ENCODE measurements at places on chromosomes 16 and 17. TPM values are rescaled to one million over a fixed set of nuclear protein-coding genes. Genes with fewer than 3 reads are reported as not detected.

The BEAN1 gene
- 1.4 TPM for total RNA-seq

The SNAI3 gene
- total RNA-seq = not detected

The TBC1D3D gene
- 0.08 TPM for total RNA-seq

The PABPN1L gene
- not detected for total RNA-seq

DNA sequence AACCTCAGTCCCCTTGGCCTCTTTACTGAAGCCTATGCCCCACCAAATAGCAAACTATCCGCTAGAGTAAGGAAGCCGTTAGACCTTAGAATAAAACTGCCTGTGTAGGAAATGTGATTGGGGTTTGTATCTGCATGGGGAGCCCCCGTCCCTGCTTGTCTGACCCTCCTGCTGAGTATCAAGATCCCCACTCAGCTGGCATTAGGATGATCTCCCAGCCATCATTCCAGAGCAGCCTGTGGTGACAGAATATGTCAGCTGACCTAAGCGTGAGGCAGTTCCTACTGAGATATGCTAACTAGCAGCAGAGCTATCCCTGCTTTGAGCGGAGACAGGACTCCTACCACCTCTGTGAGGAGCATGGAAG is 645 bp upstream of the GFOD2 start:
- peak; percentile 62 for DNase-seq

GRCh38 chr17:38899421-38899820 is 26.0 kb upstream of the LASP1NB start:
- DNase-seq = no peak

DNA sequence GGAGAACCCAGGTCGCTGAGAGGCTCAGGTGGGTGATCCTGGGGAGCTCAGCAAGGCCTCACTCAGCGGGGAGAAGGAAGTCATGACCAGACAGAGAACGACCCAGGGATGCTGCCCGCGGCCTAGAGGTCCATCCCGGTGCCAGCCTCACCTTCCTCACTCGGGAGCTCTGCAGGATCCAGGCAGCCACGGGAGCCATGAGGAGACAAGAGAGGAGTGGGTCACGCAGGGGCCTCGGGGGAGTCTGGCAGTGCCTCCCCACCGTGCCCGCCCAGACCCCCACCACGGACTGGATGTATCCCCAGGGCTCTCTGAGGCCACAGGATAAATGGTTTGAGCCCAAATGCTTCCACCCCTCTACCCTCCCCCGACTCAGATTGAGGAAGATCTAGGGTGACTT is 10.7 kb downstream of the ATP2A3 start:
- DNase-seq = no peak

DNA sequence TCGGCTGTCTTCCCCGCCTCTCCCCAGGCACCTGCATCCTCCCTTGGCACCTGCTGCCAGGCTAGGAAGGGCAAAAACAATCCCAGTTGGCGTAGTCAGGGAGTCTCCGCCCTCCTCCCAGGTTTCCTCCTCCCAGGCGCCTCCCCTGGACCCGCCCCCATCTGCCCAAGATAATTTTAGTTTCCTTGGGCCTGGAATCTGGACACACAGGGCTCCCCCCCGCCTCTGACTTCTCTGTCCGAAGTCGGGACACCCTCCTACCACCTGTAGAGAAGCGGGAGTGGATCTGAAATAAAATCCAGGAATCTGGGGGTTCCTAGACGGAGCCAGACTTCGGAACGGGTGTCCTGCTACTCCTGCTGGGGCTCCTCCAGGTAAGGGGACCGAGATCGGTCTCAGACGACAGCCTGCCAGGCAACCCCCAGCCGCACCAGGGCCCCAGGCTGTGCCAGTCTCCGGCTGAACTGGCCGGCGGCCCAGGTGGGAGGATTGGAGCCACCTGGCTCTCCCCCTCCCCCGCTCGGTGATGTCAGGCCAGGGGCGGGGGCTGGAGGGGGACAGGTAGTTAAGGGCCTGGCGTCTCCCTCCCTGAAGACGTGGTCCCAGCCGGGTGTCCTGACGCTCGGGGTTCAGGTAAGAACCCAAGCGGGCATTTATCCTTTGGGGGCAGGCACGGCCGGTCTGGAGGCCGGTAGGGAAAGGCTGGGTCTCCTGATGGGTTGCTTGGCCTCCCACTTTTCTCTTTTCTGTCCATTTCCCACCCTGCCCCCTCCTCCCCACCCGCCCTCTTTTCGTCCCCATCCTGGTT is at the start of gene GRB7:
Gene GRB7 (plus strand): TSS at position 179 of the 808 bp plus-strand sequence. CDS start 4,364 bp downstream, outside the sequence.
- DNase-seq = no peak

The AANAT gene
- not detected for total RNA-seq

GRCh38 chr16:53843084-53843483 is 139.1 kb downstream of the FTO start:
- DNase-seq = no peak

DNA sequence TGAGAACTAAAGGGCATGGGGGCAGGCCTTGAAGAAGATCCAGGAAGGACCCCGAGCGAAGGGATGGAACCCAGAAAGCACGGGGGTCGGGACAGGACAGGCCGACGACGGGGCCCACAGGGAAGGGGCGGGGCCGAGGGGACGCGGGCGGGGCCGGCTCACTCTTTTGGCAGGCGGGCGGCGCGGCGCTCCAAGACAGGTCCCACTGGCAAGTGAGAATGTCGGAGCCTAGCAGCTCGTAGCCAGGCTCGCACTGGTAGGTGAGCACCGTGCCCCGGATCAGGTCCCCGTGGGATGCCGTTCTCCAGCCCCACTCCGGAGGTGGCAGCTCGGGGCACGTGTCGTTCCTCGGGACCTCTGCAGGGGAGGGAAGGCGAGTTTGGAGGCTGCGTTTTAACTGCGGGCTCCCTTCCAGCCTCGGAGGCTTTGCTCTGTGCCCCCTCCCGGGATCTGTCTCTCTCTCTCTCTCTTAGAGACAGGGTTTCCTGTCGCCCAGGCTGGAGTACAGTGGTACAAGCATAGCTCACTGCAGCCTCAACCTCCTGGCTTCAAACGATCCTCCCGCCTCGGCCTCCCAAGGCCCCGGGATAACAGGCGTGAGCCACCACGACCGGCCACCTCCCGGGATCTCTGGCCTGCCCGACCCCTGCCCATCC is 13.7 kb upstream of the CDIPT start:
- DNase-seq = no peak

The OR3A3 gene
- total RNA-seq = not detected

DNA sequence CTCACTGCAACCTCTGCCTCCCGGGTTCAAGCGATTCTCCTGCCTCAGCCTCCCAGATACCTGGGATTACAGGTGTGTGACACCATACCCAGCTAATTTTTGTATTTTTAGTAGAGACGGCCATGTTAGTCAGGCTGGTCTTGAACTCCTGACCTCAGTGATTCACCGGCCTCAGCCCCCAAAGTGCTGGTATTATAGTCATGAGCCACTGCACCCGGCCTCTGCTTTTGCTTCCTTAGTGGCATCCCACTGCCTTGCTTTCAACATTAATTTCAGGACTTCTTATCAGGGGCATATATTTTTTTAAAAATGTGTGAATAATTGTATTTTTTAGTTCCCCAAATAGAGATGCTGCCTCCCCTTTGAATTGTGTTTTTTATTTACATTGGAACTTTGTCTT is 98.8 kb downstream of the SYCE1L start:
- no peak for DNase-seq

GRCh38 chr16:51287121-51287755 is 136.2 kb upstream of the SALL1 start:
- DNase-seq = no peak

- no peak for DNase-seq
Measured at GRCh38 chr17:9004132-9004960, 17.0 kb upstream of the NTN1 start.

DNA sequence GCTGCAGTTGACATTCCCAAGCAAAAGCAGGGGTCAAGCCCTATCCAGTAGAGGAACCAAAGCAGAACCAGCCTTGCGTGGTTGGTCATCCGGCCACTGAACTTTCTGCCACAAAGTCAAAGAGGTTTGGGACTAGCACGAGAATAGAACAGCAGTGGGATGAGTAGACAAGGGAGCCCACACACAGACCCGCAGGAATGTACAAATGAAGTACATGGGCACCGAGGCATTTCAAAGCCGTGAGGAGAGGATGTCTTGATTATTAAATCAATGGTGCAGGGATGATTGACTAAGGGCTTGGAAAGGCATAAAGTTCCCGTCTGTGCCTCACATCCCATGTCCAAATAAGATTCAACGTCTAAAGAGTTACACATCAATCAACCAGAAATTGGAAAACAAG is 81.8 kb upstream of the TBC1D3K start:
- DNase-seq = no peak

The HES7 gene
- total RNA-seq = not detected

The CBX1 gene
- total RNA-seq = 43.9 TPM

DNA sequence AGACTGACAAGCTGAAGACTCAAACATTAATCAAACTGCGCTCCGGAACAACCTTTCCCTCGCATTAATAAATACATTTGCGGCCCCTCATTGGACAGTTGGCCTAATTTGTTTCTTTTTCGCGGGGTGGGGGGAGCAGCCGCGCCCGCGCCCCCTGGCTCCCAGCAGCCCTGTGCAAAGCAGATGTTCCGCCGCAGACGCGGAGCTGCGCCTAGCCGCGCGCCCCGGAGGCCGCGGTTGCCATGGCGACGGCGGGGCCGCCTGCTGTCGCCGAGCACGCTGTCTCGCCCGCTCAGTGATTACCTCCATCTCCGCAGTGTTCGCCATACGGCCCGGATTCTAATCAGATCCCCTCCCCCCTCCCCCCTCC is 25.5 kb downstream of the COPZ2 start:
- DNase-seq = no peak

- no peak for DNase-seq
Measured at GRCh38 chr17:56700919-56701420, 107.5 kb downstream of the NOG start.

- DNase-seq = no peak
Measured at GRCh38 chr17:77444628-77444983, 303.8 kb downstream of the SEC14L1 start.

DNA sequence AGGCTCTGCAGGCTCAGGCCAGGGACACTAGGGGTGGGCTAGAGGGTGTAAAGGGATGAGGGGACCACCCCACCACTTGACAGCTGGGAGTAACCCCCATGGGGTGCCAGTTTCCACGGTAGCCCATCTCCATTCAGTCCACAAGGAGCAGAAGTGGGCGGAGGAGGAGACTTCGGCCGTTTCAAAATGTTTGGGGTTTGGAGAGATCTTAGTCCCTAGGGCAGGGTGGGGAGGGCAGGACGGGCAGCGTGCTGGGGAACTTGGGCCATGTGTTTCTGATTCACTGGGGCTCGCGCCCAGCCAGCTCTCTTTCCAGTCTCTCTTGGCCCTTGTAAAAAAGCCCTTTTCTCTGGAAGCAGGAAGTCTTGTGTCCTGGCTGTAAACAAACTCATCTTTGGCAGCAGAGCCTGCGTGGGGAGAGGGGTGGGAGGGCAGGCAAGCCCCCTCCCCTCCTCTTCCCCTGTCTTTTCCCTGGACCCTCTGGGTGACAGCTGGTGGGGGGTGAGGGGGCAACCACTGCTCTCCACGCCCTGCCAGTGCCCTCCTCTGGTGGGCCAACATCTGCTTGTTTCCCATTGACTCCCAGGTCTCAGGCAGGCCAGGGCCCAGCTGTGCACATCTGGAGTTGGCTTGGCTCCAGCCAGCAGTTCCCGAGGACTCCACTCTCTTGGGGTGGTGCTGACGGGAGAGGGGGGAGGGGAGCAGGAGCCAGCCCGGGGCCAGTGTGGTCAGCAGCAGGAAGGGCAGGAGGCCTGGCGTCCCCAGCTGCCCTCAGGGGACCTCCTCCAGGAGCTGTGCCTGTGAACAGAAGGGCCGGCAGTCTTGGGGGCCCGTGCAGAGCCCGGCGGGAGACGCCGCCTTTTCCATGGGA is 8.1 kb downstream of the CYGB start:
- DNase-seq = peak; percentile 92

GRCh38 chr17:81513753-81514488 is 1.3 kb upstream of the ACTG1 start:
- peak; percentile 70 for DNase-seq

GRCh38 chr16:3235856-3236669 is 1.1 kb upstream of the ZNF200 start:
- DNase-seq = peak; percentile 92

The IRF8 gene
- total RNA-seq = 0.21 TPM

The KRT33A gene
- total RNA-seq = not detected

- no peak for DNase-seq
Measured at GRCh38 chr17:68513932-68514331, 1.7 kb downstream of the PRKAR1A start.

The ZSCAN10 gene
- total RNA-seq = not detected

The EVI2A gene
- total RNA-seq = 8.9 TPM

The KRTAP9-6 gene
- not detected for total RNA-seq

GRCh38 chr17:36544044-36544306 is 744 bp upstream of the GGNBP2 start:
- peak; percentile 63 for DNase-seq

The VWA3A gene
- total RNA-seq = not detected

DNA sequence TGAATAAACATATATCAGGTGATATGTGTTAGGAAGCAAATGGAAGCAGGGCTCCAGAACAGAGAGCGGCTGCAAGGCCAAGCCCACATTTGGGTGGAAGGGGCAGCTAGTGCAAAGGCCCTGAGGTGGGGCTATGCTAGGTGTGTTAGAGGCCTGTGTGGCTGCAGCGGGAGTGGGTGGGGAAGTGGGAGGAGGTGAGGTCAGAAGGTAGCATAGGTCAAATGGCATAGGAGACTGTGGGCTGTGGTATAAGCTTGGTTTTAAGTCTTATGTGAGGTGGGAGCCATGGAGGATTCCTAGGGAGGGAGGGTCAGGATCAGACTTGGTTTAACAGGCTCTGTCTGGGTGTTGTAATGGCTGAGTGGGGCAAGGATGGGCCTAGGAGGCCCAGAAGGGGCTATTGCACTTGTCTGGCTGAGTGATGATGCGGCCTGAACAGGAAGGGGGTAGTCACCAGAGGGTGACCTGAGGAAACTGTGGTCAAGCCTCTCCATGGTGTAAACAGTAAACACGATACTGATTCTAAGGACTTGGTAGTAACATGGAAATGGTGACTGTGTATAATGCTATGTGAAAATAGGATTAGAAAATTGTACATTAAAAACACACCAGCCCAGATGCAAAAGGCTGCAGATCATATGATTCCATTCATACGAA is 31.1 kb downstream of the RAI1 start:
- peak; percentile 32 for DNase-seq

- peak; percentile 95 for DNase-seq
Measured at GRCh38 chr16:66880288-66881013, at the start of gene PDP2. Gene PDP2 (plus strand): TSS chr16:66880515. CDS start chr16:66884285, 3,770 bp downstream.

DNA sequence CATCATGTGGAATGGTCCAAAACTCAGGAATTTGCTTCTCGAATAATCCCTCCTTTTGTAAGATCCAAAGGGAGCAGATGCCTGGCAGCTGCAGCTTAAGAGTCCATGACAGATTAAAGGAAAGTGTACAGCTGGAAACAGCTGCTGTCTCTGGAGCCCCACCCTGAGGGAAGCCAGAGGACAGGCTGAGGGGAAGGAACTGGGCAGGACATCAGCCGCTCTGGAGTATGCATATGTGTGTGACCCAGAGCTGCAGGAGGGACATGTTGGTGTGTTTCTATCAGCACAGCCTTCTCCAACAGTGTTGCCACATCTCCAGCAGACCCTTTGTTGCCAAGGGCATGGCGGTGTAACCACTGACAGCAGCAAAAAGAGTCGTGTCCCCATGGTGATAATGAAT is 46.2 kb downstream of the CYB561 start:
- peak; percentile 58 for DNase-seq

- DNase-seq = peak; percentile 64
Measured at GRCh38 chr16:52976539-52977167, 76.0 kb downstream of the CHD9NB start.

The TBC1D3 gene
- not detected for total RNA-seq

Data from SK-MEL-5 (cell line).